ENCODE measurements at places on chromosomes 2 and 18.
A peak's percentile ranks its signal among the peaks of the same experiment; 100 is the strongest.

- no peak for DNase-seq
Measured at GRCh38 chr2:47035615-47036488, 119.3 kb downstream of the STPG4 start.

DNA sequence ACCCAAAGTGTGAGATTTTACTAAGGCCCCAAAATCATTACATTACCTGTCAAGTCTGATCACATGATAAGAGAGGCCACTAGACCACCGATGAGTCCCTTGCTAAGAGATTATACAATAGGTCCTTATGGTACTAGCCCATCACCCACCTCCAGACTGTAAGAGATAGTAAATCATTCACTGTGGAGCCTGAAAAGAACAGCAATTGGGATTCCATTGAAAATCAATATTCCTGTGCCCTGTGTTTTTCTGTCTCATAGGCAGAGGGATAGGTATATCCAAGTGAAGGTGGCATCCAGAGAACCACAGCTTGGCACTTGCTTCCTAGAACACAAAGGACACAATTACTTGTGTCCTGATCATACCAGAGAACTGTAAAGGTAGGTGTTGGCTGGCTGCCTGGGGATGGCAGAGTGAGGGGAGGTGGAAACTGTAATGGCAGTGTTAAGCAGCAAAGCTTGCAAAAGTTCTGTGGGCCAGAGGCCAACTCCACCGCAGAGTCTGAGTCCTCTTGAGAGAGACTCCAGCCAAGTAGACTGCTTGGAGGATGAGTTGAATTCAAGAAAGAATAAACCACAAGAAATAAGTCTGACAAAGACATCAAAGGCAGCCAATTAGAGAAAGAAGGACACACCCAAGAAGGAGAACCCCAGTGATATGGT is 102.0 kb upstream of the PIEZO2 start:
- peak; percentile 18 for DNase-seq

- no peak for DNase-seq
Measured at GRCh38 chr2:80068038-80068731, 236.4 kb downstream of the LRRTM1 start.

DNA sequence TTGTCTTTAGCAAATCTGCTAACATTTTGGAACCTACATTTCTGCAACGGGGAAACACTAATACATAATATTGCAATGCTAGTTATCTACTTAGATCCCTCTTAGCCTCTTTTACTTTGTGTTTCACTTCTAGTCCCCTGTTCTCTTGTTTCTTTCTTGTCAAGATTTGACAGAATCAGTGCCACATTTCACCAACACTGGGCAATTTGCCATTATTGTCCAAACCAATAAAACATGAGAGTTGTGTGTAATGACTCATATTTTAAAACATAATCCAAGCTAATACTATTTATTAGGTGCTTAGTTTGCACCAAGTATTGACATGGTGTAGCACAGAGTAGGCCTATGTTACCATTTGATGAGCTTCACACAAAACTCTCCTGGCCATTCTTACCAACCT is 33.7 kb upstream of the ACVR1C start:
- DNase-seq: peak; percentile 2

DNA sequence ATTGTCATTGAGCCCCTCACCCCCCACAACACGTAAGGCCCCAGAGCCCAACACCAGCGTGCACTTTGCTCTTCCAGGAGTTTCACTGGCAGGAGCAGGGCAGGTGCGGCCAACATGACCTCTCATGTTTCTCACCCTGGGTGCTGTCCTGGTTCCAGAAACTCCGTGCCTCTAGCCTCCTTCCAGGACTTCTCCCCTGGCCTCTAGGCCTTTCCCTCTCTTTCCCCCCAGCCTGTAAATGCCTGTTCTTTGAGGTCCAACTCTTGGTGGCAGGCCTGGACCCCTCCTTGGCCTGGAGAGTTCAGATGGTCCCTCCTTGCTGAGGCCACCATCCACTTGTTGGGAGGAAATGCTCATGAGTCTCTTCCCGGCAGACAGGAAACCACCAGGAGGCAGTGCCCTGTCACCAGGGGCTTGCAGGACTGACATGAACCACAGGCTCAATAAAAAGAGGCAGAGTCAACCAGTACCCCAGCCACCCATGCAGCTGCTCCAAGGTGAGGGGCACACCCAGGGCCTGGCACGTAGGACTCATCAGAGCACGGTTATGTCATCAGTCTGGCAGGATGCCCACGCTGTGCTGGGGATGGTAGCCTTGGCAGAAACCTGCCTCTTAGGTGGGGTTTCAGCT is 1.5 kb downstream of the MALL start:
- DNase-seq: peak; percentile 90

DNA sequence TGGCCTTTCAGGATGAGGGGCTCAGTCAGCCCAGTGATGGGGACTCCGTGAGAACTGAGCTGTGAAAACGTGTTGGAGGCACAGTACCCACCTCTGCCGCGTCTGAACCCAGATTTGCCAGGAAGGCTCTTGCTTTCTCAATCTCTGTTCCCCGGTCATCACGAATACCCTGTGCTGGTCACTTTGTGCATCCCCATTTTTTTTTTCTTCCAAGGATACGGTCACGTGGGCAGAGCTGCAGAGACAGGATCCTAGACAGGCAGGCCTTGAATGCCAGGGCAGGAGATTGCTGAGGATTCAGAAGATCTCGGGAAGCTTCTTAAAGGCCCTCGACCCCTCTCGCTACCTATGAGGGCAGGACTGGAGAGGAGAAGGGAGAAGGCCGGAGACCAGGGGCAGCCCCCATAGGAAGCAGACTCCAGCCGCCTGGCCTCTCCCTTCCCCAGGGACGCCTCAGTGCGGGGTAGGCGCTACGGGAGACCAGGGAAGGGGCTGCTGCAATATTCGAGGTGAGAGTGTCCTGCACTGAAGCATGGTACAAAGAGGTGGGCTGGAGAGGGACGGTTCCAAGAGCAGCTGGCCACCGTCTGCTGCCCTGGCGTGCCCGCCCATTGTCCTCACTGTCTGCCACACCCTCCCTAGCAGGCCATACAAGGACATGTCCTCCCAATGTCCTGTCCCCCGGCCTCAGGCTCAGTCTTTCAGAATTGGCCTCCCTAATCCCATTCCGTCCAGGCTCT is 29.0 kb upstream of the TAF1B start:
- no peak for DNase-seq

GRCh38 chr2:203740871-203741281 is 34.4 kb downstream of the CD28 start:
- peak; percentile 44 for DNase-seq

- DNase-seq: no peak
Measured at GRCh38 chr2:146916914-146917313, 927.9 kb upstream of the ACVR2A start.

- DNase-seq: peak; percentile 12
Measured at GRCh38 chr2:43486603-43487002, 109.2 kb downstream of the THADA start.

DNA sequence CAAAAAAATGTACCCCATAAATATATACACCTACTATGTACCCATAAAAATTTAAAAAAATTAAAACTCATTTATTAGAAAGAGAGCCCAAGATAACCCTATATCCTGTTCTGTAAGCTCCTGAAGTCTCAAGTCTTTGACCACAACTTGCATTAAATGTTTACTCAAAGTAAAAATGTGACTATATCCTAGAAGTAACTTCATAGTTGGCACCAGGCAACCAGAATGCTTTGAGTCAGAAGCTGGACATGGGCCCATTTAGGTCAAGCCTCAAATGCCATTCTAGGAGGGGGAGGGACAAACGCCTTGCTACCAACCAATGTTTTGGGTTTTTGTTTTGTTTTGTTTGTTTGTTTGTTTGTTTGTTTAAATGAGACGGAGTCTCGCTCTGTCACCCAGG is 9.3 kb upstream of the TBC1D8 start:
- DNase-seq: peak; percentile 76

GRCh38 chr2:102514061-102514785 is 41.2 kb downstream of the SLC9A4 start:
- peak; percentile 89 for DNase-seq

DNA sequence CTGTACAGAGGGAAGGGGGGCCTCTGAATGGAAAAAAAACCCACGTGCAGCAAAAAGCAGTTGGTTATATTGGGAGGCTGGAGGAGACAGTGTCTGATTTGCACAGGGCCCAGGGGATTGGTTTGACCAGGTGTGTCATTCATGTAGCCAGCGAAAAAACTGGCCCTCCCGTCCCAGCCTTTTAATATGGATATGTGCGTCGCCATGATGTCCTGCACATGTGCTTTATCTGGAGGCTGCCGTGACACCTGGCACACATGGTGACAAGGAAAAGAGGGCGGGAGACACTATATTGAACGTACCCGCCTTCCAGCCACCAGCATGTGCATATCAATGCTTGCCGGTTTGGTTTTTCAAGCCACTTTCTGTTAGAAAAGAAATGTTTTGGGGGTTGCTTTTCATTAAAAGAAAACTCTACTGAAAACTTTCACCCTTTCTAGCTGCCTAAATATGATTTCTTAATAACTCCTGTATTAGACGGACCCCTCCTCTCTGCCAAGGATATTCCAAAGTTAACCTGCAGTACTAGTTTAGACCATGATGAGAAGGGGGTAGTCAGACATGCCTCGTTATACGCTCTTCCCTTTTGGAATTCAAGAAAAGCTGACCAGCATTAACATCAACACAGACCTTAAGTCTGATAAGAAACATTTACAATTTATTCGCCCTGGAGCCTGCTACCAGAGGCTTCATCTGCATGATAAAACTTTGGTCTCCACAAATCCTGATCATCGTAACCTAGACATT is 16.2 kb downstream of the SLC25A52 start:
- DNase-seq: no peak

- no peak for DNase-seq
Measured at GRCh38 chr18:10271481-10271880, 183.0 kb upstream of the APCDD1 start.

DNA sequence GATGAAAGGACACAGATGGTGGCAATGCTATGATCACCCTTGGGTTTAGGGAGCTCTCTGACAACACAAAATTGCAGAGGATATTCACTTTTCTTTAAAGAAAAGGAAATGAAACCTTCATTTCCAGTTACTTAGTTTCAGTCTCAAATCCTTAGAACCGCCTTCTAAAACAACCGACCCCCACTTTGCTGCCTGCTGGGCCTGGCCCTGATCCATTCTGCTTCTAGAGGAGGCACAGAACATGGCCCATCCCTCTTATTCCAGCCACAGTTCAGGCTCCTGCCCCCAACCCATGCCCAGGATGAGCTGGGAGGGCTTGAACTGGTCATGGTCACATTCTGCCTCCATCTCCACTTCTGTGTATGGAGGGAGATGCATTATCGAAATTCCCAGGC is 311.6 kb downstream of the EN1 start:
- no peak for DNase-seq

GRCh38 chr2:166901336-166901735 is 13.1 kb downstream of the XIRP2 start:
- DNase-seq: no peak

DNA sequence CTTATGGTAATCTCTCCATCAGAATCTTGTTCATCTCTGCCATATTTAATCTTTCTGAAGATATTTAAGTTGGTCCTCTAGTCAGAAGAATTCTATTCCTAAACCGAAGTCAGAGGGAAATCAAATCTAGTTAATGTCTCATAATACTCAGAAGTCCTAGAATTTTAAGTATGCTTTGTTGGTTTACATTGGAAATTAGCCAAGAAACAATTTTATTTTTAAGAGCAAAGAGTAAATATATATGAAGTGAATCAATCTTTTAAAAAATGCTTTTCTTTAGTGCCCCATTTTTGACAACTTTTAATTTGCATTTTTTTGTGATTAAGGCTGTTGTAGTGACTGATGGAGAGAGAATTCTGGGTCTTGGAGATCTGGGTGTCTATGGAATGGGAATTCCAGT is 38.1 kb downstream of the ME2 start:
- no peak for DNase-seq

GRCh38 chr2:143433251-143433650 is 304.0 kb downstream of the ARHGAP15 start:
- DNase-seq: no peak

DNA sequence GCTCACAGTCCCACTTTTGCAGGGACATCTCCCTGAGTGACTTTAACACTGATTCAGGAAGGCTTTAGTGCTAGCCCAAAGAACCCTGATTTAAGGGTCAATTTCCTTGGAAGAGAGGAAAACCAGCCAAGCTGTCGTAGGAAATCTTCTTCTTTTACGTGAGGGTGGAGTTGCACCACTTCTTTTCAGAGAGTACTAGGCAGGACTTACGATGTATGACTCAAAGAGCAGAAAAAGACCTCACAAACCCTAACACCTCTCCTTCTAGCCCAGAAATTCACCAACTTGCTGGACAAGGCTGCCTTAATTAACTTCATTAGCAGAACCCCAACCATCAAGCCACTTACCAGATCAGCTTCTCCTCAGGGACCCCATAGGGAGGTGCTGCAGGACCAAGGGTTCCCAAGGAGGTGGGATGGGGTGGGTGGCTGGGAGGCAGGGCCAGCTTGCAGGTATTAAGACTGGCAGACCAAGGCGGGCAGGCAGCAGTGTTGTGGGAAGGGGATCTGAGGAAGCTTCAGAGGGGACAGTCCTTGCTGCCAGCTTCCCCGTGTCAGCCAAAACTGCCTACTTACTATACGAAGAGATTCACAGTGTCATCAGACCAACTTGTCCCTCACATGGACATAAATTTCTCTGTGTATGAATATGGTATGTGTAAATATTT is 6.7 kb downstream of the SERPINB2 start:
- no peak for DNase-seq

DNA sequence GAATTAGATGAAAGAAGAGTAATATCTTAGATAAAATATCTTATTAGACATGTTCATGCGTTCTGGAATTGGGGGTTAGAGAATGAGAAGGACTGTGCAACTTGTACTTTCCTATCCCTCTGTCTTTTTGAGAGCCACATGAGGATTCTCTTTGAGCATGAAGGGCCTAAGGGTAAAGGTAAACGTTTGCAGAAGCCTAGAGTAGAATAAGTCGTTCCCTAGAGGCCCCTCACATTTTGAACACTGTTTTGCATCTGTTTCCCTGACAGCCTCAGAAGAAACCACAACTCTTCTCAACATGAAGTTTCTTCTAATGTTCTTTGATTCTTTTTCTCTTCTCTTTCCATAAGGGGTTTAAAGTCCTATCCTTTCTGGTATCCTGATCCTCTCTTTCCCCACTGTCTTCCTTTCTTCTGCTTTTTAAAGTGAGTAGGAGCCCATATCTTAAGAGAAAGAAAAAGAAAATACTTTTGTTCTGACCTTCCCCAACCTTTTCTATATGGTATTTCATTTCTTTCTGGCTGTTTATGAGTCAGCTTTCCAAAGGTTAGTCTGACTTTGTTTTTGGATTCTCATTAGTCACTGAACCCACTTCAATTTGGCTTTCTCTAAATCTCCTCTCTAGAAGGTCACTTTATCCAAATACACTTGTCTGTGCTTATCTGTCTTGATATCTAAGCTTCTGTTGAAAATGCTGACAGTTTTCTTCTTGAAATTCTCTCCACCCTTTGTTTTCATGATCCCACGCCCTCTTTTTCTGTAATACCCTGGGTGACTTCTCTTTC is 34.8 kb downstream of the PPP1R1C start:
- no peak for DNase-seq

GRCh38 chr2:221758076-221758475 is 186.0 kb upstream of the EPHA4 start:
- DNase-seq: no peak

- no peak for DNase-seq
Measured at GRCh38 chr2:70173520-70173919, 17.3 kb downstream of the C2orf42 start.
